ENCODE measurements at places on chromosomes 7 and 10. TPM values are rescaled to one million over a fixed set of nuclear protein-coding genes. Genes with fewer than 3 reads are reported as not detected.

HOXA9 gene
- not detected for total RNA-seq

DNA sequence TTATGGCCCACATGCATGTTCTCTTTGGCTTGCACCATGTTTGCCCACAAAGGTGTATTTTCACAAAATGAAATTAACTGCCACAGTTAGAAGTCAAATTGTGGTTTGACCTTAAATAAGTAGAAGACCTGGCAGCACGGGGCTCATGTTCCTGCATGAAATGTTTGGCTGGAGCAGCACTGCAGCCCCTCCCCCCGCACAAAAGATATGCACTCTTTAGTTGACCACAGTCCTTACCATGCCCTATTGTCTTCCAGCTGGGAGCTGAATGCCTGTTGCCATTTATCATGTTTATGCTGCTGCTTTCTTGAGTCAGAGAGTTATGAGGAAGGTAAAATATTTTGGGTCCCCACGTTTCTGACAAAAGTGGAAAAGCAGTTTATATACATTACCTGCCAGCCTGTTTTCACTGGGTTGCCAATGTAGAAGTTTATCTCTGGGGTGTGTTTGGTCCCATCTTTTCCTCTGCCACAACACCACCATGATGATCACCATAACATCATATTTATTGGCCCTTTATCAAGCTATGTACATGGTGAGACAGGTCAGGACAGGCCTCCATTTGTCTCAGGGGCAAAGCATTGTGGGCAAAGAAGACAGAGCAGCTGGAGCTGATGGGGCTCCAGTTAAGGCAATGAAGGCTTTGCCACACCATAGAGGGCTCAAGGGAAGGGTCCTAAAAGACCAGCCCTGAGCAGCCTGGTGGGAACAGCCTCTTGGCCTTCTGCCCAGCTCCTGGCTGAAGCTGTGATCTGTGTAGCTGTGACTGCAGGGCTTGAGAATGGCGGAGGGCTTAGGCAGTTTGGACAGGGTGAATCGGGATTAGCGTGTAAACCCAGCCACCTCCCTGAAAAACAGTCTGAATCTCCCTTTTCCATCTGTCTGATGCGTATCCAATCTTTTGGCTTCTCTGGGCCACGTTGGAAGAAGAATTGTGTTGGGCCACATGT is 5.4 kb downstream of the PRF1 start:
- H3K4me3 ChIP-seq: no peak overlapping the region
- no peak overlapping the region for H3K27ac ChIP-seq
- peaks cover 12% of the 10 kb centered on the region for H3K36me3 ChIP-seq
- H3K4me1 ChIP-seq: peaks cover 13% of the 10 kb centered on the region
- DNase-seq: no peak
- peaks cover 3% of the 10 kb centered on the region for H3K27me3 ChIP-seq

GRCh38 chr7:3245077-3245476 is 56.0 kb upstream of the SDK1 start:
- H3K4me3 ChIP-seq: no peak overlapping the region
- H3K36me3 ChIP-seq: no peaks in the 10 kb centered on the region
- H3K4me1 ChIP-seq: no peaks in the 10 kb centered on the region
- H3K27me3 ChIP-seq: no peaks in the 10 kb centered on the region
- H3K27ac ChIP-seq: no peak overlapping the region
- DNase-seq: no peak

UPK3BL2 gene
- 8.2 TPM for total RNA-seq

GRCh38 chr7:2016021-2016631 is 216.6 kb downstream of the MAD1L1 start:
- H3K4me3 ChIP-seq: no peak overlapping the region
- no peak overlapping the region for H3K27ac ChIP-seq
- peaks cover 2% of the 10 kb centered on the region for H3K36me3 ChIP-seq
- peaks cover 22% of the 10 kb centered on the region for H3K4me1 ChIP-seq

- H3K27me3 ChIP-seq: peaks cover 11% of the 10 kb centered on the region
- DNase-seq: peak; percentile 63
- H3K4me3 ChIP-seq: no peak overlapping the region
Observed at GRCh38 chr10:94279835-94280709, 82.7 kb downstream of the NOC3L start.

GRCh38 chr7:91068136-91068795 is 196.0 kb upstream of the FZD1 start:
- no peak overlapping the region for H3K27ac ChIP-seq
- no peak overlapping the region for H3K4me3 ChIP-seq
- H3K36me3 ChIP-seq: no peaks in the 10 kb centered on the region
- DNase-seq: no peak
- no peaks in the 10 kb centered on the region for H3K4me1 ChIP-seq

DNA sequence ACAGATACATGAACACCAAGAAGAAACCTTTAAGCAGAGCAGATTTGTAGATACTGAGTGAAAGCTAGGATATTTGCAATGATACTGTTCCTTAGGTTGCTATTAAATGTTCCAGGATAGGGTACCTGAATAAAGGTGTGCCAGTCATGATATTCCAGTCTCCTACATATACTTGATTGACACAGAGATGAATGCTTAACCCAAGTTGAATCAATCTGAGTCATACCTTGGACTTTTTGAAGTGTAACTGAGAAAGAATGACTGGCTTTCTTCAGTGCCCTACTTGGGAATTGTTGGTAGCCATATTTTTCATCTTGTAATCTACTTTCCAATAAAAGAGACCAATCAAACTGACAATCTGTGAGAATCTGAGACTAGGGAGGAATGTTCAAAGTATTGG is 805.7 kb upstream of the GHITM start:
- H3K36me3 ChIP-seq: no peaks in the 10 kb centered on the region
- no peak overlapping the region for H3K4me3 ChIP-seq
- H3K4me1 ChIP-seq: no peaks in the 10 kb centered on the region
- H3K27ac ChIP-seq: no peak overlapping the region

DGKI gene
- total RNA-seq: 2.7 TPM

GRCh38 chr10:79938728-79939406 is 10.0 kb downstream of the SFTPD start:
- H3K27ac ChIP-seq: no peak overlapping the region
- DNase-seq: peak; percentile 36
- H3K4me3 ChIP-seq: no peak overlapping the region
- peaks cover 3% of the 10 kb centered on the region for H3K27me3 ChIP-seq
- H3K36me3 ChIP-seq: no peaks in the 10 kb centered on the region
- peaks cover 14% of the 10 kb centered on the region for H3K4me1 ChIP-seq

GRCh38 chr7:151232917-151233701 is 826 bp downstream of the CHPF2 start:
- peak overlapping the region; percentile 100 for H3K4me3 ChIP-seq
- peaks cover 31% of the 10 kb centered on the region for H3K4me1 ChIP-seq
- peaks cover 17% of the 10 kb centered on the region for H3K36me3 ChIP-seq

DNA sequence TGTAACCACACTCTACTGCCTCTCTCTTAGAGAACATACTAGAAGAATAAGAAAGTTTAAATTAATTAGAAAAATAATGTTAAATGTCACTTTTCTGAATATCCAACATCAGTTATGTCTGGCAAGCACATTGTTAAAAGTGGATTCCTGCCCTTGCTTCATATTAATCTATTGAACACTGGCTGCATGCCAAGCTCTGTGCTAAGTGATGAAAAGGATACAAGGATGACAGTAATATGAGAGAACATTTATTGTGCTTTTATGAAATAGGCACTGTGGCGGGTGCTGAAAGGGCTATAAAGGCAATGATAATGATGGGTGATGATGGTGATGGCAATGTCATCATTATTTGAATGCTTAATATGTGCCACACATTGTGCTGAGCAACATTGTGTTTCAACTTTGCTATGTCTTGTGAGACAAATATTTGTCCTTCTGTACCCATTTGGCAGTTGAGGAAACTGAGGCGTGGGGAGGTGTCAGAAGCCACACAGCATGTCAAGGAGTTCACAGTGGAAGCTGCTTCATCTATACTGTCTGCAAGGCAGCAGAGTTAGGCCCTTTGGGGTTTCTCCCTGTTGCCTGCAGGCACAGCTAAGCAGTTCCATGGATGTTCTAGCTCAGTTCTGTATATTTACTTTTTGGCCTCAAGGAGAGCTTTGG is 64.2 kb upstream of the RAPGEF5 start:
- no peaks in the 10 kb centered on the region for H3K27me3 ChIP-seq
- H3K27ac ChIP-seq: no peak overlapping the region
- no peaks in the 10 kb centered on the region for H3K4me1 ChIP-seq
- DNase-seq: no peak

- no peaks in the 10 kb centered on the region for H3K36me3 ChIP-seq
- no peaks in the 10 kb centered on the region for H3K4me1 ChIP-seq
- DNase-seq: no peak
- H3K27ac ChIP-seq: no peak overlapping the region
Observed at GRCh38 chr7:131945957-131946544, 389.6 kb upstream of the PODXL start.

- no peak overlapping the region for H3K27ac ChIP-seq
- no peak overlapping the region for H3K4me3 ChIP-seq
- H3K27me3 ChIP-seq: peaks cover 6% of the 10 kb centered on the region
- no peaks in the 10 kb centered on the region for H3K4me1 ChIP-seq
- no peaks in the 10 kb centered on the region for H3K36me3 ChIP-seq
- DNase-seq: no peak
Observed at GRCh38 chr7:87767827-87768226, 108.3 kb downstream of the SLC25A40 start.

- peaks cover 4% of the 10 kb centered on the region for H3K27me3 ChIP-seq
- H3K36me3 ChIP-seq: no peaks in the 10 kb centered on the region
- no peak for DNase-seq
- H3K4me1 ChIP-seq: no peaks in the 10 kb centered on the region
- no peak overlapping the region for H3K27ac ChIP-seq
Observed at GRCh38 chr7:91127325-91127724, 136.9 kb upstream of the FZD1 start.

- H3K36me3 ChIP-seq: no peaks in the 10 kb centered on the region
- H3K27me3 ChIP-seq: peaks cover 9% of the 10 kb centered on the region
- H3K4me1 ChIP-seq: no peaks in the 10 kb centered on the region
Observed at GRCh38 chr10:35783305-35783838, 141.3 kb upstream of the FZD8 start.

GRCh38 chr10:68727146-68727545 is 6.1 kb downstream of the CCAR1 start:
- no peaks in the 10 kb centered on the region for H3K27me3 ChIP-seq
- peaks cover 16% of the 10 kb centered on the region for H3K4me1 ChIP-seq
- no peak overlapping the region for H3K27ac ChIP-seq

DNA sequence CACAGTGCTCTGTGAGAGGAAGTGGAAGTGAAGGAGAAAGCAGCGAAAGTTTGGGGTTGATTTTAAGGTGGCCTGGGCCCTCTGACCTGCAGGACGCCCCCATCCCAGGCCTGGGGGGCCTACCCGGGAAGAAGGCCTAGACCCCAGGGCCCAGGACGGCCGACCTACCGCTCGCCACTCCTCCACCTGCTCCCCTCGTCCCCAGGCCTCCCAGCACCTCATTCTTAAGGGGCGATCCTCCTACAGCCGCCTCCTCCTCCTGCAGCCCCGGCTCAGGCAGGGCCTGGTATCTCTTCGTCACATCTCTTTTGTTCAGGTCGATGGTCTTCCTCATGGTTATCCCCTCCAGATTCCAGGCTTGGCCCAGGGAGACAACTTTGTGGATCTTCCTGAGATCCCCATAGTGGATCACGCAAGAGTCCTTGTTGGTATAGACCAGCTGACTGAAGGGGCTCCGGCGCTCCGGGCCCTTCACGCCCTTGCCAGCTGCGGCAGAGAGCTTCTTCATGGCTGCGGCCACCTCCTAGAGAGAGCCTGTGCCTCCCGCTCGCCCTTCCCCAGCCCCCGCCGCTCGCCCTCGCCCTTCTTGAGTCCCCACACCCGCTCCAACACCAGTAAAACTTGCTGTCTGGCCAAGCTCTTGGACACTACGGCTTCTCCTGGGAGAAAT is 117.5 kb downstream of the OR13A1 start:
- no peak overlapping the region for H3K27ac ChIP-seq
- H3K4me1 ChIP-seq: no peaks in the 10 kb centered on the region
- H3K4me3 ChIP-seq: no peak overlapping the region
- no peak for DNase-seq
- no peaks in the 10 kb centered on the region for H3K36me3 ChIP-seq

VWDE gene
- 1.5 TPM for total RNA-seq

CUL2 gene
- 36.9 TPM for total RNA-seq

GRCh38 chr7:25857376-25858067 is 294.5 kb upstream of the NFE2L3 start:
- no peak overlapping the region for H3K27ac ChIP-seq
- peaks cover 2% of the 10 kb centered on the region for H3K36me3 ChIP-seq
- peaks cover 63% of the 10 kb centered on the region for H3K27me3 ChIP-seq
- no peak overlapping the region for H3K4me3 ChIP-seq
- DNase-seq: no peak

CELF2 gene
- 72.2 TPM for total RNA-seq

GIMAP8 gene
- 9.7 TPM for total RNA-seq

EBLN1 gene
- total RNA-seq: not detected

MLXIPL gene
- total RNA-seq: 0.22 TPM

LHFPL3 gene
- not detected for total RNA-seq

ZNF12 gene
- total RNA-seq: 12.8 TPM

NRG3 gene
- not detected for total RNA-seq

SPDYE9 gene
- not detected for total RNA-seq

DNA sequence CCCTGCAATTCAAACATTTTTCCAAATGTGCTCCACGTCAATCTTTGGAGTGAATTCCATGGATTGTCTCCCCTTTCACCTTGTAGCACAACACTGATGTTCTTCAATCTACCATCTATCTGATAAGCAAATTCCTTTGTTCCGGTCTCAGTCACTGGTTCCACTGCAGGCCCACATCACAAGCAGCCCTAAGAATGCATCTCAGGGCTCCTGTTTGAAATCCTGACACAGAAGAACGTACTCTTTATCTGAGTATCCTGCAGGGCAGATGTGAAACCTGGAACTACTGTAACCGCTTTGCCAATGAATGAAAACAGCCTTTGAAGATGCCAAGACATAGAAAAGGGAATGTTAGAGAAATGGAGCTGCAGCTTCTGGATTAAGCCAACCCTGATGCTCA is 62.9 kb upstream of the FAM133B start:
- no peak overlapping the region for H3K4me3 ChIP-seq
- no peak for DNase-seq

DNA sequence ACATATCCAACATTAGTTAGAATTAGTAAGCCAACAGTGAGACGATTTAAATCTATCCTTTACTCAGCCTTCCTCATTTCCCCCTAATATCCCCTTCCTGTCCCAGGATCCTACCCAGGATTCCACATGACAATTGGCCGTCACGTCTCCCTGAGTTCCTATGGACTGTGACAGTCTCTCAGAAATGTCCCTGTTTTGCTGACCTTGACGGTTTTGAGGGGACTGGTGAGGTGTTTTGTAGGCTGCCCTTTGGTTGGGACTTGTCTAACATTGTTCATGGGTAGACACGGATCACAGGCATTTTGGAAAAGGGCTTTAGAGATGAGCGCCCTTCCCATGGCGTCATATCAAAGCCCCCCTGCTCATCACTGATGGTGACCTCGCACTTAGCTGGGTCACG is 162.8 kb downstream of the ZMYND11 start:
- H3K27ac ChIP-seq: no peak overlapping the region
- H3K4me1 ChIP-seq: no peaks in the 10 kb centered on the region
- DNase-seq: no peak
- H3K27me3 ChIP-seq: no peaks in the 10 kb centered on the region
- H3K36me3 ChIP-seq: peaks cover 6% of the 10 kb centered on the region
- no peak overlapping the region for H3K4me3 ChIP-seq

LIPA gene
- total RNA-seq: 17.2 TPM

- no peak for DNase-seq
- no peaks in the 10 kb centered on the region for H3K36me3 ChIP-seq
- H3K27ac ChIP-seq: no peak overlapping the region
Observed at GRCh38 chr7:70400829-70401380, 731.0 kb upstream of the GALNT17 start.

- H3K4me1 ChIP-seq: no peaks in the 10 kb centered on the region
- H3K27me3 ChIP-seq: no peaks in the 10 kb centered on the region
- H3K4me3 ChIP-seq: no peak overlapping the region
- no peak for DNase-seq
Observed at GRCh38 chr10:122590153-122590552, 29.6 kb downstream of the DMBT1 start.
